ENCODE measurements at places on chromosomes 5 and 9.

GRCh38 chr5:114243281-114243971, 118.4 kb upstream of the KCNN2 start:
- DNase-seq = no peak

DNA sequence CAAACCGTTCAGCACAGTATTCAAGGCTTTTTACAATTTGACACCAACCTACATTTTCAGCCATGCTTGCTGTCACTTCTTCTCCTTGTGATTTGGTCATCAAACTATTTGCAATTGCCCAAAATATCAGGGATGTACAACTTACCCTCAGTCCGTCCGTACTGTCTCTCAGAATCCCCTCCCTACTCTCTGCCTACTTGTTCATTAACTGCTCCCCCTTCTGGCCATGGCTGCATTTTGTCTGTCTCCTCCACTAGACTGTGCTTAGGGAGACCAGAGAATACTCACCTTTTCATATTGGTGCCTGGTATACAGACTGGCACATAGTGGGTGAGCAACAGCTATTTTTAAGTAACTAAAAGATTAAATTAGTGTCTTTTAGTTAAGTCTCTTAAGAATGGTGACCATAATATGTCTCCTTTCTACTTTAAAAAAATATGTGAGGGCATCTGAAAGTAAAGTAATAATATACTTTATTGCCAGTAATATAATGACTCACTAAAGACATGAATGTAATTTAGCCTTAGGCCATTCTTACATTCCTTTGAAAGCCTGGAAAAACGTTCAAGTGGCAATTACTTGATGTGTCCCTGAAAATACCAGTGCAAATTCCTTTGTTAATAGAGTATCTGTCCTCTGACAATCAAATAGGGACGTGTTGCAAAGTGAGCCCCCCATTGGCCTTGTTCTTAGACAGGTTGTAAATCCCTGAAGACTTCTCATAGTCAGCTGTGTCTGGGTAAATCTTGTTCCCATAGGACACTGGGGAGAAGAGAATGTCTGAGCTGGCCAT, 27.8 kb downstream of the PRLR start:
- no peak for DNase-seq

DNA sequence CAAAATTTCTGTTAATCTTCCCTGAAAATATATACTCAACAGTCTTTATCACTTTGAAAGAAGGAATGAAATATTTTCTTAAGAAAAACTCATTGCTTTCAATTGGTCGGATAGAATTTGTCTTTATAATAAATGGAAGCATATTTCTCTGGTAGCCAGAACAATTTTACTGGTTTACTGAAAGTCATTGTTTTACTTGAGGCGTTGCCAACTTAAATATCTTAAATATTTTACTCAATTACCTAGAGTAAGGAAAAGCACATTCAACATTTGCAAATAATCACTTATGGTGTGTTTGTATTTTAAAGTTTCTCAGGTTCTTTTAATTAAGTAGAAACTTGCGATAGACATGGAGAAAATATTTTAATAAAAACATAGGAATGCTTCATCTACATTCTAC, 1181.7 kb downstream of the EFNA5 start:
- DNase-seq = no peak

GRCh38 chr5:81045389-81045807, 85.2 kb downstream of the RASGRF2 start:
- no peak for DNase-seq

DNA sequence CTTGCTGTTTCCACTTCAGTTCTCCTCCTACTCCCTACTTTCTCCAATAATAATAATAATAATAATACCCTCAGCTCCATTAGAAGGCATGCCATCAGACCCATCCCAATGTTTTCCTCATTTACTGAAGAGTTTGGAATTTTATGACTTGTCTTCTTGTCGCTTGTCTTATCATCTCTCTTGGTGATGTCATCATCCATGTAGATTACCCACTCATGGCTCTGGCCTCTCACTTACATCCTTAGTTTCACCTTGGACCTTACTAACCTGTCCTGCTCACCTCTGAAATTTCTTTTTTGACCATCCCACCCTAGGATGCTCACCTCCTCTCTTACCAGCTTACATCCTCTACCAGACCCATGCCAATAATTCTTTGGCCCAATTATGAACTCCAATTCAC, 329.3 kb downstream of the ACTL7B start:
- no peak for DNase-seq

GRCh38 chr5:150512368-150512747, 4.4 kb downstream of the NDST1 start:
- DNase-seq = no peak

- no peak for DNase-seq
Measured at GRCh38 chr9:136264031-136264430, 18.4 kb upstream of the QSOX2 start.

GRCh38 chr9:68919661-68920060, 94.3 kb downstream of the PRKACG start:
- DNase-seq = no peak

GRCh38 chr5:56816546-56817081, 1.3 kb downstream of the MAP3K1 start:
- peak; percentile 42 for DNase-seq

DNA sequence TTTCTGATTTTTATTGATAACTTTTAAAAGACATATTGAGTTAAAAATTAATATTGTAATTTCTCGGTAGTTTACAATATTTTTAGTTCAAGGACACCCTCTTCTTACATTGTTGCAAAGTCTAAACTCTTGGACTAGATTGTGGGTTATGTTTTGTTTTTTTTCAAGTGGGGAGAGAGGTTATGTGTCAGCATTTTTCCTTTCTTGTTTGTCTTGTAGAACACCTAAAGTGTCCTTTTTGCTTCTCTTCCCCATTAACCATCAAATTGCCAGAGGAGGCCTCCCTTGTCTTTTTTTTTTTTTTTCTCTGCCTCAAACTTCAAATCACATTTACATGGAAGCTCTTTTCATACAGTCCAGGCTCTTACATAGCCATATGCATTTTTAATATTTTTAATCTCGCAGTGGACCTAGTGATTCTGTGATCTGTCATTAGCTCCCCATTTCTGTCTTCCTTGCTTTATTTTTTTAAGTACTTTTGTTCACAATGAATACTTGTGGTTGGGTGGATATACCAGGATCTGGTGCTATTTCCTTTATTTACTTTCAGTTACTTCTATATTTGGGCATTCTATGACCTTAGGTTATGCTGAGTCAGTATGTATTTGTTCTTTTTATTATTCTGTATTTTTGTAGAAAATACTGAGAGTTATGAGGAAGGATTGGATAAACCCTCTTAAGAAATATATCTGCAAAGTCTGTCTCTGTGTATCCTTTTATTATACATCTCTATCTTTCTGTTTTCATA, 2280.6 kb upstream of the ACO1 start:
- no peak for DNase-seq

DNA sequence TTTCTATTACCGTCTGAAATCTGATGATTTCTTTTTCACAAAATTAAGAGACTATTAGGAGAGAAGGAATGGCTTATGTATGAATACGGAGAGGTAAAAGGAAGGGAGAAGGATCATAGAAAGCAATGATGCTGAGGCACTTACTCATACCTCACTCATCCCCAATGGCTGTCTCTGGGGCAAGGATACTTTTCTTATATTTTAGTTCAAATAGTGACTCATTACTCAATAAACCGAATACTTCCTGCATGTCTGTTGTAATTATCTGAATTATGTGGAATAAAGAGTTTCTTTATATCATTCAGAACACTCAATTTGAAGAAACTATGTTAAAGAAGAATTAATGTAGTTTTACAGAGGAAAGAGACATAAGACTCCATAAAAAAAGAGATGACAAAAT, 284.5 kb upstream of the NUDT12 start:
- no peak for DNase-seq

- no peak for DNase-seq
Measured at GRCh38 chr5:98936948-98937715, 8.3 kb upstream of the CHD1 start.

GRCh38 chr5:43192558-43193180, 644 bp downstream of the NIM1K start:
- DNase-seq = no peak

DNA sequence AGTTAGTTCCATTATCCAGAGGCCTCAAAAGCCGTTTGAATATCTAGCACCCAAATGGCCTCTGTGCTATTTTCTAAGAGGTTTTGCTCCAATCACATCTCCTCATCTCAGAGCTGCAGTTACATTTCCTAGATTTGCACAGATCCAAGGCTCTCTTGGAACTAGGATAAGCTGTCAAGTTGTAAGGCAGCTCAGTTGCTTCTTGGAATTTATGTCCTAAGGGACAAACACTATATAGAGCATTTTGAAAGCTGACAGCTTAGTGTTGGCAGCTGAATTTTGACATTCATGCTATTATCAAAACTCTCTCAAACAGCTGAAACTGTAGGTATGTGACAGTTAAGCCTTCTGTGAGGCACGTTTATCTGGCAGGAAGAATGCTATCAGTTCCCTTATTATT, 97.0 kb downstream of the MACIR start:
- no peak for DNase-seq

DNA sequence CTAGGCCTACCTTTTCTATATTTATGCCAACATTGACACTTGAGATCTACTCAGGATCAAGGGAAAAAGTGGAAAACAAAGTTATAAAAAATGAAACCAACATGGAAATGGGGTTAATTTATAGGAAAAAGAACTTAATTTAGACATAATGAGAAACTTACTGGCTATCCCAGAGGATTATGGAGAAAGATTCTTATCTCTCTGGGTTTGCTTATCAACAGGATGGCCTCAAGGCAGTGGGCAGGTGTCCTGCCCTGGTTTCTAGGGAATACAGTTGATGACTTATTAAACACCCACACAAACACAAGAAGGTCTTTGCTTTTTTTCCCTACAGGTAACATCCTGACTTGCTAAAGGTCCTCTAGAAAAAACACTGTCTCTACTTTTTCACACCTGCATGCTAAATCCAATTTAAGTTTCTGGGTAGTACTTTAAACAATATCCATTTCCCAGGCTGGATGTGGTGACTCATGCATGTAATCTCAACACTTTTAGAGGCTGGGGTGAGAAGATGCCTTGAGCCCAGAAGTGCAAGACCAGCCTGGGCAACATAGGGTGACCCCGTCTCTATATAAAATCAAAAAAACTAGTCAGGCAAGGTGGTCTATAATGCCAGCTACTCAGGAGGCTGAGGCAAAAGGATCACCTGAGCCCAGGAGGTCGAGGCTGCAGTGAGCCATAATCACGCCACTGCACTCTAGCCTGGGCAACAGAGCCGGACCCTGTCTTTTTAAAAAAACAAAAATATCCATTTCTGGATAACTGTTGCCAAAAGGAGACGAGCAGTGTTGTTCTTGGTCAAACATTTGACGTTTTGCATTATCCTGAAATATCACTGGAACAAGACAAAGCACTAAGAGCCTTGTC, 6.6 kb upstream of the ZNF608 start:
- DNase-seq = no peak

GRCh38 chr5:171094356-171094755, 214.7 kb upstream of the TLX3 start:
- DNase-seq = no peak

GRCh38 chr9:93320591-93321219, 130.8 kb upstream of the FAM120A start:
- DNase-seq = no peak

GRCh38 chr9:121217609-121218292, 16.1 kb upstream of the RAB14 start:
- no peak for DNase-seq

DNA sequence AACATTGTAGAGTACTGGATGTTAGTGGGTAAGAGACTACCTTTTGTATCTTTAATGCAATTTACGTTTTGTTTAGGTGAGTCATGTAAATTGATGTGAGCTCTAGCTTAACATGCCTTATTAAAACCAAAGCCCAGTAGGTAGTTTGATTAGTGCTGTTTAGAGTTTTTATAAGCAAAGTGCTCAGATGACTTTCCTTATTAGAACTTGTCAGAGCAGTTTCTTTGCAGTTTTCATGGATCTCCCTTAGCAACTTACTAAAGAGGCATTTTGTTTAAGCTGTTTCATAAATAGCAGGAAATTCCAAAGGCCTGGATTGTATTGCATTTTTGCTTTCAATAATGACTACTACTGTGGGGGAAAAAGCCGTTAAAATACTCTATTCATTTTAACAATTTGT, 14.5 kb downstream of the ZSWIM6 start:
- DNase-seq = no peak

- DNase-seq = no peak
Measured at GRCh38 chr5:152864991-152865390, 459.9 kb upstream of the NMUR2 start.

GRCh38 chr9:129989740-129990139, 53.2 kb downstream of the FNBP1 start:
- DNase-seq = no peak

DNA sequence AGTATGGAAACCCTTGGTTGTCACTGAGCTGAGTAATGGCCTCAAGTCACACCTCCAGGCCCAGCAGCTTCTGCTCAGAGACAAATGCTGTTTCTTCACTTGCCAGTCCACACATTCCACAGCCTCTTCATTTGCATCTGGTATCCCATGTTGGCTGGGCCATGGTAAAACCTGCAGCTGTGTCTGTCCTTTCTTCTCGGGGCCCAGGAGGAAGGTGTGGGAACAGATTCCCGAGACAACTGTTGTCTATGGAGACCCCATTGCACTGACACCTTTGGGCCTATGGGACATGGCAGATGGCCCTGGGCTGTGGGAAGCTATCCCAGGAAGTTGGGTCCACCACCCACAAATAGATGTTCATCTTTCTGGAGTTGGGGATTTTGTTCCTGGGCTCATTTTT, 85.1 kb downstream of the MACROH2A1 start:
- no peak for DNase-seq

GRCh38 chr9:120891884-120892747, 15.1 kb upstream of the PHF19 start:
- DNase-seq = no peak

- DNase-seq = no peak
Measured at GRCh38 chr5:102975457-102976182, 144.3 kb downstream of the GIN1 start.

DNA sequence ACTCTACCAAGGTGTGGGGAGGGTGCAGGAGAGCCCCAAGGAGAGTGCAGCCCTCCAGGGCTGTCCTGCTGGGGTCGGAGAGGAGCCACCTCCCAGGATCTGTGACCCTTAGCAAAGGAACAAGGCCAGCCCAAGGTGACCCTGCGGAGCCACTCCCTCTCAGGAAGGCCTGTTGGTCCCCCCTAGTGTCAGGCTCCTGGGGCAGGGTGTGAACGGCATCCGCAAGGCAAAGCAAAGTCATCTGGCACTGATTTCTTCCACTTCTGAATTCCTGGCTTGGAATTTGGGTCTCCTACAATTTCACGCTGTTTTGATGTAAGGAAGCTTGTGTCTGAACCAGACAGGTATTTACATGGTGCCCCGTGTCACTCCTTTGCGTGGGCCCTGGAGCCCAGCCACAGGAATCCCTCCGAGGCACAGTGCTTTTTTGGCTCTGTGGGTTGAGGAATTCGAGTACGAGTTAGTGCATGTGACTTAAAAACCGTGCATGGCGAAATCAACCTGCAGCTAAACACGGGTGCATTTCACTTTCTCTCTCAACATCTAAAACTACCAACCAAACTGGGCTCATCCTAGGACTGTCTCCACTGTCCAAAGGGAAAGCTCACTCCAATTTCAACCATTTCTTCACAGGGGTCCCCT, 24.5 kb upstream of the GFPT2 start:
- DNase-seq = no peak
